Fibroblast of upper back skin (primary cell): ENCODE measurements at places on chromosomes 4 and X.

DNA sequence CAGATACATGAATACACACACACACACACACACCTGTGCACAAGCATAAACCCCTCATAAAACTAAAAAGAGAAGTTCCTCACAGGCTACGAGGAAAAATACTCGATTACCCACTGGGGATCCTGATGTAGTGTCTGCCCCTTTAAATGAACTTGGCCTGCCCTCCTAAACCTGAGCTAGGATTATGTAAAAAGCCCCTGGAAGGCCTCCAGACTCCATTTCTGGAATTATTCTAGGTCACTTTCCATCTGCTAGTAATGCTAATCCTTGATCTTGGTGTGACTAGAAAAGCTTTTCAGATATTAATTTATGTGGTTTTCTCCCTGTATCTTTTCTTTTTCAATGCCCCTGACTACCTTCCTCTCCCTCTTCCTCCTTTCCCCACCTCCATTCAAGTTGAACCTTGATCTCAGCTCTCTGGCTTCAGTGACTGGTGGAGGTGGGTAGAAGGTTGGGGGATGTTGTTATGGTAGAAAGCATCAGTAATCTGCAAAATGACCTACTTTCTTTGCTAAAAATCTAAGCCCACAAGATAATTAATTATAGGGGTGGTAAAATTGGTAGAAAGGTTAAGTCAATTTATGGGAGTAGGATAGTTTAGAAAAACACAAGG lies 25.5 kb upstream of the ZNF330 start:
- DNase-seq = no peak

DNA sequence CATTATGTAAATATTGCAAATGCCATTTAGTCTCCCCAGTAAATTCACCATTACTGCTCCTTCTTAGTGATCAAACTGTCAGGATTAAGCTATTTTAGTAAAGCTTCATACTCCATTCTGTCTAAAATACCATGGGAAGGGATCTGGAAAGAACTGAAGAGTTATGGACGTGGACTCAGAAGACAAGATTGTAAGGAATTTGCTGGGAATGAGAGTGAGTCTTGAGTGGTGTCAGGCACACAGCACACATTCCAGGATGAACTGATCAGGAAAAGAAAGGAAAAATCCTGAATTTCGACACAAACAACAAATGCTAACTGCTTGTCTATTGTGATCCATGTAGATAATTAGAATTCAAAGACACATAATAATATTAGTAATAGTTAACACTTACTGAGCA lies 311.0 kb downstream of the CENPC start:
- DNase-seq = peak; percentile 58

DNA sequence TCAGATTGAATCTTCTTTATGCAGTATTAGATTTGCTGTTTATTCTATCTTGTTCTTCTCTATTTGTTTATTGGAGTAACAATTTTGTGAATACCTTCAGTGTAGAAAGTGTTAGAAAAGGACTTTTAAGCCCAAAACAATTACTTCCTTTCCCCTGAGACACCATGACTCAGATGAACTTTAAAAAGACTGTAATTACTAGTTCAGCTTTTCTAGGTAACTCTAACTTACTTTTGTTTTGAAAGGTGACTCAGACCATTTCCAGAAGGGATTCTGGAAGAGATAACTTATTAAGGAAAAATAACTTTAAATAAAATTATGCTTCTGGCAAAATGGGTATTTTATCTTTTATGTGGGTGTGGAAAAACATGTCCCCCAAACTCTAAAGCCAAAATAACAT lies 561.5 kb upstream of the PCDH10 start:
- peak; percentile 5 for DNase-seq

DNA sequence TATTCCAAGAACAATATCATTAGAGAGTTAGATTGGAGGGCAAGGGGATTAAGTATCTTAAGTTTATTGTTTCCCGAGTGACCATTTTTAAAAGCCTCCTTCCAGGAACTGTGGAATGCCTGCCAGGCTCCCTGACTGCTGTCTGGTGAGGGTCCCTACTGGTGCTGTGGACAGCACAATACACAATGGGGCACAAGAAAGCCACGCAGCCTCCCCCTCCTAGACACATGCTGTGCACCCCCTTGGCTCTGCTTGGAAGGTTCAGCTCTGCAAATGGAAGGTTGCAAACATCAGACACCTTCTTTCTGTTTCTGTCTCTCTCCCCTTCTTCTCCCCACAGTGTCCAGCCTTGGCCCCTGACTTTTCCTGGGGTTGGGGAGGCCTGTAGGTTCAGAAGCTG lies 153.2 kb downstream of the SHROOM3 start:
- no peak for DNase-seq
